ENCODE measurements at places on chromosomes 6 and 20.

GRCh38 chr6:126337323-126337722 lies 2.6 kb upstream of the CENPW start:
- no peak for DNase-seq

- no peak for DNase-seq
Measured at GRCh38 chr6:51463321-51463720, 624.1 kb downstream of the PKHD1 start.

GRCh38 chr6:31468311-31468710 lies 29.6 kb upstream of the MICB start:
- no peak for DNase-seq

DNA sequence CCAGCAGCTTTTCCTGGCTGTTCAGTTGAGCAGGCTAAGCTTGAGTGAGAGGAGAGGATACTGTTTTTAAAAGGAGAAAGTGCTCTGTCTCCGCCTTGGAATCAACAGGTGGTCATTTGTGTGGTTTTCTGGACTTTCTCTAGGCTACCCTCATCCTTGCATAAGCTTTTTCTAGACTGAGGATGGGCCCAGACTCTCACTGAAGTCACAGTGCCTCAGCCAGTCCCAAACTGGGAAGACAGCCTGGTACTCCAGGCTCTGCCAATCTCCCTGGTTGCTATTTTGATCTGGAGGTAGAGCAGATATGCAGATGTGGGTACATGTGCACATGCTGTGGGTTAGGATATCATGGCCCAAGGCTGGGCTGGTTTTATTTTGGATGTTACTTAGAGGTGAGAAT lies 7.0 kb downstream of the SCUBE3 start:
- DNase-seq, result no peak

- peak; percentile 55 for DNase-seq
Measured at GRCh38 chr6:138107078-138107751, at the start of gene PERP. Gene PERP (minus strand): TSS chr6:138107419. CDS start chr6:138107340, 79 bp downstream.

GRCh38 chr20:57514273-57514751 lies 10.6 kb downstream of the CTCFL start:
- DNase-seq, result no peak

- DNase-seq, result no peak
Measured at GRCh38 chr6:3358413-3359100, 98.3 kb downstream of the SLC22A23 start.

GRCh38 chr20:54347166-54347833 lies 128.1 kb upstream of the DOK5 start:
- no peak for DNase-seq

GRCh38 chr6:37232430-37233017 lies 25.0 kb upstream of the TBC1D22B start:
- no peak for DNase-seq

DNA sequence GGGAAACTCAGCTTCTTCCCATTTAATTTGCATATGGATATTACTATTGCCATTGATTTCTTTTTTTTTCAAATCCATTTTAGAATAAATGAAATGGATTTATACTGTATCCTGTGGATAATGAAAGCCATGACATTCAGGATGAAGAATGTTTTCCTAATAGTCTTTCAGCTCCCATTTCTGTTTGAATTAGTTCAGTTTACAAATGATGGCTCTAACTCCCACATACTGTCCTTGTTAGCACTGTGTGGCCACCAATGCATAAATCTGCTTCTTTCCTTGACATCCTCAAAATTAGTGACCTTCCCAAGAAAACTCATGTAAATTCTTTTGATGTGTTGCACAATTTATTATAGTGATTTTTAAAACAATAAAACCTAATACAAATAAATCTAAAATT lies 693.2 kb upstream of the GJE1 start:
- no peak for DNase-seq

- DNase-seq, result no peak
Measured at GRCh38 chr6:1864496-1864895, 254.8 kb downstream of the FOXC1 start.

DNA sequence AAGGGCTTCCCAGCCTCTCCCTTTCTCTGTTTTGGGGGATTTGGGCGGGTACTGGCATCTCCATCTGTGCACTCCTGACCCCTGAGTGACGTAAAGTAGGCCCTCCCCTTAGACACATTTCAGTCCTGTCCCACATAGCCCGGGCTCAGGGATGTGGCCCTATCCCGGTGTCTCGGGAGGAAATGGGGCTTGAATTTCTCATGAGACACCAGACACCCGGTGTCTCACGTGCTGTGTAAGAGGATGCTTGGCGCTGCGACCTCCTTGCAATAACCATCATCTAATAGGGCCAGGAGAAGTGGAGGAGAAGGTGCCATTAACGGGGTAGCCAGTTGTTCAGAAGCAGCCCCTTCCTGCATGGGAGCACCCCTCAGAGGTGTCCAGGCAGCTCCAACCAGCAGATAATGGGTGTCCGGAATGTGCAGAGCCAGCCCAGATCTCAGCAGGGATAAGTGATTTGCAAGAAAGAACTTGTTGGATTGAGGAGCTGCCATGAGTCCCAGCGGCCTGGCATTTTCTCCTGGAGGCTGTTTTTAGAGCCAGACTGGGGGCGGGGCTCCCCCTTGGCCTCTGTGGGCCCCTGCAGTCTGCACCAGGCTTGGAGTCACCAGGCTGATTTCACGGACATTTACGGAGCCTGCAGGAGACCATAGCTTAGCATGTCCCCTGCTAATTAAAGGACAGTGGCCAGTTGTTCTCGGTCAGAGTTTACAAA lies 372.0 kb downstream of the PREX1 start:
- no peak for DNase-seq

GRCh38 chr6:66568271-66568670 lies 861.2 kb upstream of the EYS start:
- no peak for DNase-seq

- DNase-seq, result no peak
Measured at GRCh38 chr6:148203281-148203925, 139.2 kb upstream of the SASH1 start.

- no peak for DNase-seq
Measured at GRCh38 chr20:19348582-19348981, 136.1 kb downstream of the SLC24A3 start.

DNA sequence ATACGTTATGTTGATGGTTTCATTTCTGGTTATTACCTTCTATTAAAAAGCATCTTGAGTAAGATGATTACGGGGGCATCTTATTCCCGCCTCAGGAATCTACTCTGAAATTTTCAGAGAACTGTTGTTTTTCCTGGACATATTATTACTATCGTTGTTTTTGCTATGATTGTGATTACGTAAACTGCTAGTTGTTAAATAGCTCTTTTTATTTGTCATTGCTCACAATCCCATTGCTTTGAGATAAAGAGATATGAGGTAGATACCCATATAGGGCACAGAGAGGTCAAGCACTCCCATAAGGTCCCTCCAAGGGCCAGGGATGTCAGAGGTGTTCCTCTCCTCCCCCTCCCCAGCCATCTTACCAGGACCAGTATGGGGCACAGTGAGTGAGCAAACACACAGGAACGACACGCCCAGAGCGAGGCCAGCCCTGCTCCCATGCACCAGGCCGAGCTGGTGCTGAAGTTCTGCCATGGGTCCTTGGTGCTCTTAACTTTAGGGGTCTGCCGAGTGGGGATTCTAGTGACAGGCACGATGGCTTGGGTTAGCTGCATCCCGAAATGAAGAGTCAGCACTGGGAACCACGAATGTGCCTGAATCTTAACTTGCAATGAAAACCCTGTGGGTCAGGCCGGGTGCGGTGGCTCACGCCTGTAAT lies 49.9 kb downstream of the PRDM1 start:
- DNase-seq, result no peak

- no peak for DNase-seq
Measured at GRCh38 chr20:39993742-39994141, 695.3 kb downstream of the MAFB start.

- no peak for DNase-seq
Measured at GRCh38 chr6:75827163-75827562, 78.1 kb downstream of the MYO6 start.

- no peak for DNase-seq
Measured at GRCh38 chr6:5744497-5744896, 262.2 kb downstream of the NRN1 start.

DNA sequence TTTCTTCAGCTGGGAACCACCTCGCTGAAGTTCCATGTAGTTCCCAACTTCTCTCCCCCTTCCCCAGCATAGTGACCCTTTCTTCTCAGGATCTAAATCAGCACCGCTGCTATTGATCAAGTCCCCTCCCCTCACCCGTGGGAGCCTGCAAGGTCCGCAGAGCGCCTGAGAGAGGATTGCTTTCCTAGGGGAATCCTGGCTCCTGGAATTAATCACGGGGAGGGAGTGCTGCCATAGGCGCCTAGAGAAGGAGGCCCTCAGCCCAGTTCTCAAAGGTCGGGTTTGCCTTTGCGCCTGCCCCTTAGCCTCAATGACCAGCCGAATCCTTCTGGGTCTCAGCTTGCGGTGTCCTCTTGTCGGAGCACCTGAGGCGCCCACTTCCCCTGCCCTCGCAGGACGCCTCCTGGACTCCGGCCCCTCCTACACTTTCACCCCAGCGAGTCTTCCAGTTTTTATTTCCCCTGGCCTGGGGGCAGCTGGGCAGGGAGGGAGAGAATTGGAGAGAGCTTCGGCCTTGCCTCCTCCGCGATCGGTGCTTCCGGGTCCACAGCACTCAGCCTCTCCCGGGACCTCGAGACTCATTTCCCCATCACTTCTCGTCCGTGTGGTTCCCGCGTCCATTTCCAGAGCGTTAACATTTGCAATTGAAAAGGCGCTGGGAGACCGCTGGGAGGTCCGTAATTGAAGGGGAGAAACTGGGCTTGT lies 3.1 kb upstream of the NKX2-2 start:
- DNase-seq, result no peak

- DNase-seq, result no peak
Measured at GRCh38 chr20:38013887-38014286, 19.4 kb downstream of the TTI1 start.

DNA sequence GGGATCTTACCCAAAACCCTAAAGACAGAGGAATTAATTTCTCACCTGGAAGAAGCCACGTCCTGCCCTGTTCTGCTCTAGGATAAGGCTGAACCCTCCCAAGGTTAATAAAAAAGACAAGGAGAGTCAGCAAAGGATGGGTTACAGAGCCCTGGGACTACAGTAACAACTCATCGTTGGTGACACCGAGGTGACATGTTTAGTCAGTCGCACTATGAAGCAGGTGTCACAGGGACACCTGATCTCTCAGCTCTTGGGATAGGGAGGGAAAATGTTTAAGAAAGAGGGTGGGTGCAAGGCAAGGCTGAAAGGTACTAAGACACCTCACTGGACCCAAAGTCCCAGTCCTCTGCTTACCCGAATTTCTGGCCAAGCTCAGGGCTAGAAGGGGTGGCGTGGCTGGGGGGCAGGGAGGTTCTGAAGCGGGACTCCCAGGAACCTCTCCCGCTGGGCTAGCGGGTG lies 562 bp downstream of the MOCS1 start:
- DNase-seq, result no peak
